Esophagus mucosa (tissue), 1 donor: ENCODE measurements at places on chromosomes 11 and 22. TPM values are rescaled to one million over a fixed set of nuclear protein-coding genes. Genes with fewer than 3 reads are reported as not detected.
A peak's percentile ranks its signal among the peaks of the same experiment; 100 is the strongest.

- no peak for ATAC-seq
Observed at GRCh38 chr11:60469723-60470122, 14.1 kb downstream of the MS4A1 start.

DNA sequence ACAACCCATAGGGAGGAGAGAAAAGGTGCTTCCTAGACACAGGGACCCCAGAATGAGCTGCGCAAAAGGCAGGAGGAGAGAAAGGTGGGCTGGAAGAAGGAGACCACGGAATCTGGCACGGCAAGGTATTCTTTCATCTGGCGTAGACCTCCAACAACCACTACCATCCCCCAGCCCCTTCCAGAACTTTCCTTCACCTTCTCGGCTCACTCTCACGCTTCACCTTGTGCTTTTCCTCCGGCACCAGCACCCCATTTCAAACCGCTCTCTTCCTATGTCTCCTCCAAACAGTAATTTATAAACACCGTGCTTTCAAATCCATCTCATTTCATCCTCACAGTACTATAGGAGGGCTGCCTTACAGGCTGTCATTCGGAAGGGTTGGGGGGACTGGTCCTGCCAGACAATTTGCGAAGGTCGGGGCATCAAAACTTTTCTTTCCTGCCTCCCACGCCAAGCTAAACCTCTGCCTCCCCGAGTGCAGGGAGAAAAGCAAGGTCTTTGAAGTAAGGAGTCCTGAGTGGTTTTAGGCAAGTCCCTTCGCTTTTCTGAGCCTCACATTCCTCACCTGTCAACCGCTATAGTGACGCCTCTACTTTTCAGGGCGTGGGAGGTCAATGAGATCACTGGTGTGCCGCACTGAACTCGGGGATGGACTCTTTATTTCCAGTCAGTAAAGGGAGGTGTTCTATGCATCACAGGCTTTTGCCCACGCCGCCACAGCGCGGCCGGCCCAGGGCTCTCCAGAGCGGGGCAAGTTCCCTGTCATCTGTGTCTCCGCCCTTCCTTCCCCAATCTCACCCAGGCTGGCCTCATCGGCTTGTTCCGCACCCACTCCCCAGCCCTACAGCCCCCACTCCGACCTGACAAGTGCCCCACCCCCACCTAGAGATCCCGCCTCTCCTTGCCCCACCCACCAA lies 800 bp downstream of the KCTD21 start:
- peak; percentile 73 for ATAC-seq

DNA sequence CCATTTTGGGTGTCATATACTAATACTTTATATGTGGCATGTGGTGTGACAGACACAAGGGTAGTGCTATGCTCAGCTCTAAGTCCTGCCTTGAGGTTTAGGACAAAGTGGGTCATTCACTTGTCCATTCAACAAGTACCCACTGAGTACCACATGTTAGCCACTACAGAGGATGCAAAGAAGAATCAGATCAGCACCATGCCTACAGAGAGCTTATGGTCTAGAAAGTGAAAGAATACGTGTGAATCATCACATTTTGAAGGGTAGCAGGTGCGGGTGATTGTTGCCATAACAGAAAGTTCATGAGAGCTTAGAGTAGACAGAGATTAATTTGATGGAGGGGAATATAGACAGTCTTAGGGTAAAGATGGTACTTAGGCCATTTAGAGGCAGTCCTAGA lies 18.3 kb downstream of the CLMP start:
- no peak for ATAC-seq

GRCh38 chr11:46121301-46121723 lies at the start of gene PHF21A:
PHF21A (minus strand) TSS chr11:46121454; CDS start chr11:46084219, 37,235 bp downstream.
- ATAC-seq = peak; percentile 87

- ATAC-seq = no peak
Observed at GRCh38 chr11:134074766-134075165, 5.9 kb downstream of the JAM3 start.

Gene CD6
- 0.80 TPM for total RNA-seq

DNA sequence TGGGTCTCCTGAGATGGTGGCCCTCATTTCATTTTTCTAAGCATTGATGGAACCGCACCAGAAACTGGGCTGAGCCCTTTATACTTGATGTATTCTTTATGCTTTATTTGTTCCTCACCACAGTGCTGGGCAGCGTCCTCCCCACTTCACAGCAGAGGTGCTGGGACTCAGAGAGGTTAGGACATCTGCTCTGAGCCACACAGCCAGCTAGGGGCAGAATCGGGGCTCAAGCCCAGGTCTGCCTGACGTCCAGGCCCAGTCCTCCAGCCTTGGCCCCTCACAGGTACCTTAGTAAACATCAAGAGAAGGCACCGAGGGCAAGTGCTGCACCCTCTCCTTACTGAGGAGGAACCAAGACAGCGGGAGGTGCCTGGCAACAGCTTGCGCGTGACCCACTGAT lies 20.2 kb upstream of the SHISAL1 start:
- ATAC-seq = no peak

Gene HPX
- 0.64 TPM for total RNA-seq

DNA sequence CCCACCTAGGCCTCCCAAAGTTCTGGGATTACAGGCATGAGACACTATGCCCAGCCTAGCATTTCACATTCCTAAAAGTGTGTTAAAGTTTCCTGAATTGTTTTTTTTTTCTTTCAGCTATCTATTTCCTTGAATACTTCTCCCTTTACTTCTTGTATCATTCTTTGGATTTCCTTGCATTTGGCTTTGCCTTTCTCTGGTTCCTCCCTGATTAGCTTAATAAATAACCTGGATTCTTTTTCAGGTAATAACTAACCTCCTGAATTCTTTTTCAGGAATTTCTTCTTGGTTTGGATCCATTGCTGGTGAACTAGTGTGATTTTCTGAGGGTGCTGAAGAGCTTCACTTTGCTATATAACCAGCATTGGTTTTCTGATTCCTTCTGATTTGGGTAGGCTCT lies 47.9 kb downstream of the MRGPRX2 start:
- no peak for ATAC-seq

Gene TRIM29
- 1,294 TPM for total RNA-seq

DNA sequence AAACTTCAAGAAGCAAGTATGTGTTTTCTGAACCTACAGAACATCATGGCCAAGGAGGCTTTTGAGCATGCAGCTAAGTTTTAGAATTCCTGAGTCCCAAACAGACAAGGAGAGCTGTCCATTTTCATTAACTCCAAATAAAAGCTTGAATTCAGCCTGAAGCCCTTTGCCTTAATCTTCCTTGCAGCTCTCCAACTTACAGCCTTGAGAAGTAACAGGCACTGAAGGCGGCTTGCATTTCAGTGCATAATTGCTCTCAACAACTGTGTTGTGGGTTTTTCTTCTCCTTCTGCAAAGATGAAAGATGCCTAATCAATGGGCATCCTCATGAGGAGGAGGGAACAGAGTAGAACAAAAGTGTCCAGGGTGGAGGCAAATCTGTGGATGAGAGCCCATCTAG lies 286.0 kb downstream of the FAT3 start:
- no peak for ATAC-seq

Gene PHF5A
- total RNA-seq = 39.2 TPM

DNA sequence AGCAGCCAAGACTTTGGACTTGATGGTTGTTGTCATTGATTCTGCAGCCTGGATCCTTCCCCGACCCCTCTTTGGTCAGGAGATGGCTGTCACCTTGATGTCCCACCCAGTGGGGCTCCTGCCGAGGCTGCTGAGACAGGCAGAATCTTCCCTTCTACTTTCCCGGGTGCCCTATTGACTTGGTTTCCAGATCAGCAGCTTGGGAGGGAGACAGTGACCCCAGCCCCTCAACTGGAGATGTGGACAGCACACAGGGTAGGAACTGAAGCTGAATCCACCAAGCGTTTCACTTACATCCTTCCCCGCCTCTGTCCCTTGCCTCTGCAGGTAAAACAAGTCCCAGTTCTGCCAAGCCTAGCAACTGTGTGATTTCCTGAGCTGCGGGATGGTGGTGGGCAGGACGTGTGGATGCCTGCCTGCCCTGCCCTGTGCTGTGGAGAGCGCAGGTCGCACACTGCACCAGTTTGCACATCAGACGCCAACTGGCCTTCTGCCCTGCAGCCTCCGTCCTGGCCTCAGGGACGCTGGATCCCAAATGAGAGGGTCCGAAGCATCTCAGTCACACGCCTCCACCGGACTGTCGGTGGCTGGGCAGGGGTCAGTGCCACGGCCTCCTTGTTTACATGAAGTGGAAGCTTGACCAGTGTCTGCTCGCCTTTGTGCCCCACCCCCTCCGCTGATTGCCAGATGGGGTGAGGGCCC lies 34.6 kb downstream of the FAM83F start:
- ATAC-seq = peak; percentile 41

- no peak for ATAC-seq
Observed at GRCh38 chr11:75347781-75348566, 3.5 kb downstream of the ARRB1 start.

DNA sequence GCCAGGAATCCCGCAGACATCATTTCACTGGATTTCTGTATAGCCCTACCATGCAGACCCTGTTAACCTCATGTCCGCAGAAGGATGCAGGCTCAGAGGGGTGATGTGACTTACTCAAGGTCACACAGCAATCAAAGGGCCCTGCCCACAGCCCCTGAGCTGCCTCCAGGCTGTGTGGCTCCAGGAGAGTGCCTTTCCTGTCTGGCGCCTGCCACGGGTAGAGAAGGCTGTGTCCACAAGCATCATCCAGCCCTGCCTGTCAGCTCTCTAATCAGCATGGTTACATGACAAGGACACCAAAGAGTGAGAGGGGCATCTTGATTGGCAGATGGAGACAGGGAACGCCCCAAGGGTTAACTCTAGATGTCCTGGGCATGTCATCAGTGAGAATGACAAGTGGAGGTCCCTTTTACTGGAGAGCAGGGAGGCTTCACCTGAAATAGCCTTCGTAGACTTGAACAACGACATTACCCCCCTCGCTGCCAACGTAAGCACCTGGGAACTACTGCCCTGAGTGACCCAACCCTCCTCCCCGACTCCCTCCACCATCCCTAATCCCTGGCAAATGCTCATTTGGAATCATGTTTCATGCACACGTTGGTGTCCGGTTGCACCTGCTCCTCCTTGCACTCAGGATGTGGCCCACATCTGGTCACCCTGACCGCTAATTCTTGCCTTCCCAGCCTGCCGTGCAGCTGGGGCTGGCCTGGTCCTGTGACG lies 6.9 kb downstream of the FGF19 start:
- ATAC-seq = no peak

Gene OR9Q2
- not detected for total RNA-seq

Gene RGL4
- total RNA-seq = not detected

Gene MAPK8IP1
- total RNA-seq = 1.1 TPM

- ATAC-seq = peak; percentile 80
Observed at GRCh38 chr11:67277231-67277961, 11.1 kb downstream of the GRK2 start.

Gene JAM3
- 1.7 TPM for total RNA-seq

- no peak for ATAC-seq
Observed at GRCh38 chr11:16169541-16169940, 186.8 kb downstream of the SOX6 start.

Gene TMPRSS13
- total RNA-seq = 29.9 TPM

DNA sequence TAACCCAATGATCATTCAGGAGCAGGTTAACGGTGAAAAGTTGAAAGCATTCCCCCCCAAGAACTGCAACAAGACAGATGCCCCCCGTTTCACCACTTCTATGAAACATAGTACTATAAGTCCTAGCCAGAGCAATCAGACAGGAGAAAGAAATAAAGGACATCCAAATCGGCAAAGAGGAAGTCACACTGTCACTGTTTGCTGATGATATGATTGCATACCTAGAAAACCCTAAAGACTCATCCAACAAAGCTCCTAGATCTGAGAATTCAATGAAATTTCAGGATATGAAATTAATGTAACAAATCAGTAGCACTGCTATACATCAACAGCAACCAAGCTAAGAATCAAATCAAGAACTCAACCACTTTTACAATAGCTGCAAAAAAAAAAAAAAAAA lies 32.8 kb downstream of the PIWIL3 start:
- no peak for ATAC-seq

GRCh38 chr11:120881596-120881995 lies 142.3 kb upstream of the TBCEL start:
- no peak for ATAC-seq

DNA sequence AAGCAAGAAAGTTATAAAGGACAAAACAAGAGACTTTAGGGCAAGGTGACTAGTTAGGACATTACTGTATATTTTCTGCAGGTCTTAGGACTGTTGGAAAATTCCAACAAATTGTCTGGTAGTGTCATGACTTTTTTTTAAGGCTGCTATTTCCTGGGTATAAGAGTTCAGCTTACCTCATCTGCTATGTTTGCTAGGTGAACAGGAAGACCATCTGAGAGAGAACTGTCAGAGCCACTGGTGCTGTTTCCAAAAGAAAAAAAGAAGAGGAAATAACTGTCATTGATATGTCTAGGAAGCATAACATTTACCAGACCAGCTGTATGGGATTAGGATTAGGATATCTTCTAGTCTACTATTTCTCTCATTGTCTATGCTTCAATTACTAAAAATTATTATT lies 26.3 kb upstream of the MTCH2 start:
- ATAC-seq = no peak

GRCh38 chr11:119424775-119425174 lies 1.8 kb upstream of the THY1 start:
- no peak for ATAC-seq

DNA sequence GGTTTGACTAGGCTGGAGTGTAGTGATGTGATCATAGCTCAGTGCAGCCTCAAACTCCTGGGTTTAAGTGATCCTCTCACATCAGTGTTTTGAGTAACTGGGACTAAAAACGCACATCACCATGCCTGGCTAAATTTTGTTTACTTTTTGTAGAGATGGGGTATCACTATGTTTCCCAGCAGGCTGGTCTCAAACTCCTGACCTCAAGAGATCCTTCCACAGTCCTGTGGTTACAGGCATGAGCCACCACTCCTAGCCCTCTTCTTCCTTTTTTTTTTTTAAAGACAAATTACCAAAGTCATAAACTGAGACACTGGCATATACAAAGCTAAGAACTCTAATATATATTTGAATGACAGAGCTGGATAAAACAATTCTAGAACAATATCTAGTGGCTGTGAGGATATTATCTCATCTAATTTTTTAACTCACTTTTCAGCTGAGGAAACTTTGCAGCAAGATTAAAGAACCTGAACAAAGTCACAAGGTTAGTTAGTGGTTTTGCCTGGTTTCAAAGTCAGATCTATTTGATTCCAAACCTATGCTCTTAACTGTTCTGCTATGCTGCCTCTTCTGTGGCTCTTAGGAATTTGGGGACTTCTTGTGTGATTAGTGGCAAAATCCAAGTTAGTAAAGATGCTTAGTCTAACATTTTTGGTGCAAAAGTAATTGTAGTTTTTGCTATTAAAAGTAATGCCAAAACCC lies 95.3 kb upstream of the RAG2 start:
- ATAC-seq = no peak

Gene DLG2
- total RNA-seq = 6.3 TPM
